ENCODE measurements at places on chromosomes 1 and 21. TPM values are rescaled to one million over a fixed set of nuclear protein-coding genes. Genes with fewer than 3 reads are reported as not detected.

The DIO1 gene
- total RNA-seq = not detected

The MYBPH gene
- total RNA-seq = not detected

The FLG gene
- not detected for total RNA-seq

The ST6GALNAC5 gene
- 5.6 TPM for total RNA-seq

The NLRP3 gene
- 0.81 TPM for total RNA-seq
